ENCODE measurements at places on chromosomes 11 and 22.

GRCh38 chr22:23823331-23823791 is 15.4 kb downstream of the DERL3 start:
- DNase-seq: no peak

DNA sequence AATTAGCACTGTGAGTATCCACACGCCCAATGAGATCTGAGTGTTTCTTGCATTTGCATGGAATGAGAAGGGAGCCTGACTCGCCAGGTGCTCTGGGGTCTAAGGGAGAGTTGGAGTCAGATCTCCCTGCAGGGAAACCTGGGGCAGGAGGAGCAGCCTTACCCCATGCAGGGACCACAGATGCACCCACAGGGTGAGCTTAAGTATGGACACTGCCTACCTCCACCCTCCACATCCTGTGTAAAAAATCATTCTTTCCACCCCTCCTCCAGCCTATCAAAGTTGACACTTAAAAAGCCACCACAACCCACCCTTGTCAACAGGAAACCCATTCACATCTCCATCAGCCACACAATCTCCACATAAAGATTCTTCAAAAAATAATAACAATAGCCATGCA is 67.0 kb upstream of the IGLL5 start:
- no peak for DNase-seq

DNA sequence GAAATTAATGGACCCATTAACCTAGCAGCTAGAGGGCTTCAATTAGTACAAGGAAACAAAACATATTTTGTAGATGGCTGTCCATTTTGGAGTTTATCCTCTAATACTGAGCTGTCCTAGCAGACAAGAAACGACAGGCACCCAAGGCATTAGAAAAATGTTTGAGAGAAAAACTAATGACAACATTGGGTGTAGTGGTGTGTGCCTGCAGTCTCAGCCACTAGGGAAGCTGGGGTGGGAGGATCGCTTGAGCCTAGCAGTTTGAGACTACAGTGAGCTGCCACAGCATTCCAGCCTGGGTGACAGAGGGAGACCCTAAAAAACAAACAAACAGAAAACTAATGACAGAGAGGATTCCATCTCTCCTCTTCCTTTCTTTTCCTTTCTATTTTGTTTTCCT is 1.5 kb downstream of the A4GALT start:
- no peak for DNase-seq

DNA sequence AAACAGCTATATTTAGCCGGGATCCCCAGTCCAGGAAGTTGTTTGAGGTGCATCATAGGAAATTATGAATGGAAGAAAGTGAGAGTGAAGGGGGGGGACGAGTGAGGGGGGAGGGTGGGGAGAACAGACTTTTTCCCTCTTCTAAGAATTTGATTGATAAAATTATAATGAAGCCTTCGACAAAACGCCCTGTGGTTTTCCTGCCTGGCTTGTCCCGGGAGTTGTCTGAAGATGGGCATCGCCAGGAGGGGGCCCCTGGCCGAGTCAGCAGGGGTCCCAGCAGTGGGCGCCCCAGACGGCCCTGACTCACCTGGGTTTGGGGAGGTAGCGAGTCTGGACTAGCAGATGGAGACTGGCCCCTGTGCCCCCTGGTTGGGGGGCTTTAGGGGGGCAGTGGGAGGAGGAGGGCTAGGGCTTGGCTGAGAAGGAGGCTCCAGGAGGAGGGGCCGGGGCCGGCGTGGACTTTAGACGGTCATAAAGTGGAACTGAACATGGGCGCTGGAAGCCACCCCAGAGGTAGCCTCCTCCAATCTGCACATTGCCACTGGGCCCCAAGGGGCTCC is 336 bp upstream of the LIF start:
- no peak for DNase-seq

DNA sequence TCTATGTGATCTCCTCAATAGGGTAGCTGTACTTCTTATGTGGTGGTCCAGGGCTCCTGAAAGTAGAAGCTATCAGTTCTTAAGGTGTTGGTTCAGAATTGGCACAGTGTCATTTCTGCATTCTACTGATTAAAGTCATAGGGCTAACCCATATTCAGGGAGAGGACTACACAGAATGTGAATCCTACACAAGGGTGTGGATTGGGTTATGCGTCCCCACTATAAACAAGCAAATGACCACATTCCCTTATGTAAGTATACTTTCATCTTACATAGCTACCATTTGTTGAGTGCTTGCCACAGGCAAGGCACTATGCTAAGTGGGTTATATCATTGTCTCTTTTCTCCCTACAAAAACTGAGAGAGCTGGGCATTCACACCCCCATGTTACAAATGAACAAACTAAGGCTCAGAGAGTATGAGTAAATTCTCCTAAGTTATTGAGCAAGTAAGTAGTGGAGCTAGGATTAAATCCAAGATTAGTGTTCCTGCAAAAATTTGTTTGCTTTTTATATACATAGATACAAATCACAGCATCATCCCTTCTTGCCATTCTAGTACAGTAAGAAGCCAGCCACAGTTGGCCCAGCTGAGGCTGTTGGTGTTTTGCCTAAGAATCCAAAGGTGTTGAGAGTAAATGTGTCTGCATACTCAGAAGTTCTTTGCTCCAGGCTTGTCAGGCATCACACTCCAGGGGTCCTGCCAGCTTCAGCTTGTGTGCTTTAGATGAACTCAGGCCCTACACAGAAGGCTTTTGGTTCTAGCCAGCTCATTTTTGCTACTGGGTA is 157.8 kb downstream of the KIF18A start:
- DNase-seq: no peak

DNA sequence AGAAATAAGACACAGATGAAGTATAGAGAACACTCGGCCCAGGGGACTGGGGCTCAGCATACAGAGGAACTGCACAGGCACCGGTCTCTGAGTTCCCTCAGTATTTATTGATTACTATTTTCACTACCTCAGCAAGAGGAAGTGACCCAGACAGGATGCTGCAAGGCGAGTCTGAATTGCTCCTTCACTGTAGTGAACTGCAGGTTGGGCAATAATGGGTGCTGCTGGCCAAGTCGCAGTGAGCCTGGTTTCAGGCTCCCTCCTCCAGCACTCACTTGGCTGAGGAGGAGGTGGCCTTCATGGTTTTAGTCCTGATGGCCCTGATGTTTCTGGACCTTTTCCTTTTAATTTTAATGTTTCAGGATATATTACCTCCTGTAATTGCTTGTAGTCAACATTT is 10.4 kb downstream of the OR52K2 start:
- DNase-seq: no peak

DNA sequence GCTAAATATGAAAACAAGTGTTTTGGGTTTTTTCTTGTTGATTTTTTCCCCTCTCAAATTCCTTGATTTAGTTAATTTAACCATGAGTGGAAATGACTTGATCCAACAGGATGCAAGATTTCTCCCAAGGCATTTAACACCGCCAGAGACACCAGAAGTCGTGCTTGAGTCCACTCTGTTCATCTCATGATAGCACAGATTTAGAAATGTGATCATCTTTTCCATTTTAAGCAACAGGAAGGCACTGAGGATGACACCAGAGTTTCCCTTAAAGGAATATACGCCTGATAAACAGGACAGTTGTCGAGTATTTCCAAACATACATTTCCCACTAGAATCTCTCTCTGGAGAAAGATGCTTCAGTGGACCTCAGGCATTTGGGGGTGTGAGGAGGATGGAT is 318.7 kb downstream of the CADM1 start:
- DNase-seq: no peak

- no peak for DNase-seq
Measured at GRCh38 chr11:78828676-78829075, 254.0 kb upstream of the NARS2 start.

DNA sequence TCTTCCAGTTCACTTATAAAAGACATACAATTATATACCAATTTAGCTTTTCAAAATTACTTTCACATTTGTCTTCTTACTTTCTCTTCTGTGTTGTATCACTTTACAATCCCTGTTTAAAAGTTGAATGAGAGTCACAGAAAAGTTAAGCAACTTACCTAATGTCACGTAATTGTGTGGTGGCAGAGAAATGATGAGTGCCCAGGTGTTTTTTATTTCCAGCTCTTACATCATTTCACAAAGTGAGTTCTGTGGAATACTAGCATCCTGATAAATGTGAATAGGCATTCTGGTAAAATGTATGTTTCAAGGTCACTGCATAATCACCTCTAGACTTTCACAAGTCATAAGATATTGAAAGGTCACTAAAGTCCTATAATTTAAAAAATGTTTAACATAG is 133.0 kb upstream of the FIBIN start:
- DNase-seq: no peak

DNA sequence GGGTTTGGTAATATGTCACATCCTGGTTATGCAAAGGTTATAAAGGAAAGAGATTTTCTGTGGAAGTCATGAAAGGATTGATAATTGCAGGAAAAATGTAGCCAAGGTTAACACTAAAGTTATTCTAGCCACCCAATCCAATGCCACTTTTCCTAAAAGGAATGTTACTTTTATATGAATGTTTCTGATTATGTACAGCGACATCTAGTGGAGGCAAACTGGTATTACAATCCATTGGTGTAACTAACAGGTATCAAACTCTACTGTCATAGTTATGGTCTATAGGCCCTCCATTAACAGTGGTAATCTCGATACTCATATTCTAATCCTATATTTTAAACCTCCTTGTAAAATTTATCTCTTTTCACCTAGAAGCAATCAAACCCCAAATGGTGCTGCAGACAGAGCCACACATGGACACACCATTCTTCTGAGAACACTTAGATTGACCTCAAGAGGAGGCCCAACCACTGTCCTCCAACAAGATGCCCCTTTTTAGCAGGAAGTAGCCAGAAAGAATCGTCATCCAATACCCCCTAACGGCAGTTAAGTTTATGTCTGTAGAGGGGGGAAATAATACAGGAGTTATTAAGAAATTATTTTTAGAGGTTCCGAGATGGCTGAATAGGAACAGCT is 74.9 kb upstream of the RAG2 start:
- peak; percentile 5 for DNase-seq

DNA sequence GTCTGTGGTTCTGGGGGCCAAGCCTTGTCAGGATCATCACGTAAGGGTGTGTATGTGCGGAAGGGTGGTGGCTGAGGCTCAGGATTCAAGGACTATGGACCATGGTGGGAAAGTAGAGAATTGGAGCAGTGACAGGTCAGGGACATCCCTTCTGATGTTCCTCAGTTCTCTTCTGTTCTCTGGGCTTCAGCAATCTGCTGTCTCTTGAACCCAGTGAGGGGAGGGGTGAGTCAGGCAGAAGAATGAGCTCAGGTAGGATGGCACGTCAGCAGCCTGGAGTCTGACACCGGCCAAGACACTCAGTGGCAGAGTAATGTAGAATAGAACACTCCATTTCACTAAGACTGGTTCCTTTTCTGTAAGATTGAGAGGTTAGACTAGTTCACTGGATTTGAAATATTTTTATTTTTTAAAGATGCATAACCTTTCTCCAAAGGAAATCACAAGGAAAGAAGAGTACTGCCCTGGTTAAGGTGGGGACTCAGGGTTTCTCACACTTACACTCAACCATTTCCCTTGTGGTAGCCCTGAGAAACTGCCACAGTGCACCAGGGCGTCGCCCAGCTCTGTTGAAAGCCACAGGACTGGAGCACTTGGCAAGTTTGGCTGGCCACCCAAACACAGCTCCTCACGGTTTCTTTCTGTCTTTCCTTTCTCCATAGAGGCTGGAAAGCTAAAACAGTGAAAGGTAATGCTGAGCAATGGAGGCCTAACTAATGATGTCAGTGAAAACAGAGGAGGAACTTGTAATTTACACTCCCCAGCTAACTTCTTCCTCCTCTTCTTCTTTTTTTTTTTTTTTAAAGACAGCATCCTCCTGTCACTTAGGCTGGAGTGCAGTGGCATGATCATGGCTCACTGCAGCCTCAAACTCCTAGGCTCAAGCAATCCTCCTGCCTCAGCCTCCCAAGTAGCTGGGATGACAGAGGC is 23.1 kb upstream of the MICAL2 start:
- no peak for DNase-seq

- DNase-seq: no peak
Measured at GRCh38 chr11:32426819-32427615, 8.3 kb downstream of the WT1 start.

DNA sequence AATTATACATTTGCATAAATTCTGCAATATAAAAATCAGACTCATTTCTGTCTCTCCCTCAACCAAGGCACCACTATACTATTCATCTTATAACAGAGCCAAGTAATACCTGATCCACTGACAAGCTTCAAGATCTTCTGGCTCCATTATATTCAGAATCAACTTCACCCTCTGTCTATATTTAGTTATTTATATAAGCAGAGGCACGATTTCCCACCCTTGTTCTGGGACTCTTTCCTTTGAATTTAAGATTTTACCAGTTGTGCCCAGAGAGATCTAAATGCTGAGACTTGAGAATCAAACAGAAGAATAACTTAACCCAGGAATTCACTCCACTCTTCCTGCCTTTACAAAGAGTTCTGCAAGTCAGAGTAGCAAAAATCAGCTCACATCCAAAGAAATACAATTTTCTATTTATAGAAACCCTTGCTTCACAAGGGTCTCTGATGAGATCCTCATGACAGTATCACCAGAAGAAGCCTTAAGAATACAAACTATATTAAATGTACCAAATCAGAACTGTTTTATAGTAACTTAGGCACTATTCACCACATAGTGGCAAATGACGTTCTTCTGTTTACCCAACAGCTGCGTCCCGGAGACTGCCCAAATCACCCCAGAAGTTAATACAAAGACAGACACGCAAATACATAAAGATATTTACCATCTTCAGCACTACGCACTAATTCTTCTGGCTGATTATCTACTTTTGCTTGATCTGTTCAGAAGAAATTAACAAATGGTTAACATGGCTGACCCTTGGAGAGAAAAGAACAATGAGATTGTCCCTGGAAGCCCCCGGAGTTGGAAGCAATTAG is 32.3 kb upstream of the CCDC89 start:
- DNase-seq: no peak
